ENCODE measurements at places on chromosomes 7 and 10.

GRCh38 chr10:23994459-23995046 is 214.4 kb upstream of the KIAA1217 start:
- peak; percentile 40 for DNase-seq

DNA sequence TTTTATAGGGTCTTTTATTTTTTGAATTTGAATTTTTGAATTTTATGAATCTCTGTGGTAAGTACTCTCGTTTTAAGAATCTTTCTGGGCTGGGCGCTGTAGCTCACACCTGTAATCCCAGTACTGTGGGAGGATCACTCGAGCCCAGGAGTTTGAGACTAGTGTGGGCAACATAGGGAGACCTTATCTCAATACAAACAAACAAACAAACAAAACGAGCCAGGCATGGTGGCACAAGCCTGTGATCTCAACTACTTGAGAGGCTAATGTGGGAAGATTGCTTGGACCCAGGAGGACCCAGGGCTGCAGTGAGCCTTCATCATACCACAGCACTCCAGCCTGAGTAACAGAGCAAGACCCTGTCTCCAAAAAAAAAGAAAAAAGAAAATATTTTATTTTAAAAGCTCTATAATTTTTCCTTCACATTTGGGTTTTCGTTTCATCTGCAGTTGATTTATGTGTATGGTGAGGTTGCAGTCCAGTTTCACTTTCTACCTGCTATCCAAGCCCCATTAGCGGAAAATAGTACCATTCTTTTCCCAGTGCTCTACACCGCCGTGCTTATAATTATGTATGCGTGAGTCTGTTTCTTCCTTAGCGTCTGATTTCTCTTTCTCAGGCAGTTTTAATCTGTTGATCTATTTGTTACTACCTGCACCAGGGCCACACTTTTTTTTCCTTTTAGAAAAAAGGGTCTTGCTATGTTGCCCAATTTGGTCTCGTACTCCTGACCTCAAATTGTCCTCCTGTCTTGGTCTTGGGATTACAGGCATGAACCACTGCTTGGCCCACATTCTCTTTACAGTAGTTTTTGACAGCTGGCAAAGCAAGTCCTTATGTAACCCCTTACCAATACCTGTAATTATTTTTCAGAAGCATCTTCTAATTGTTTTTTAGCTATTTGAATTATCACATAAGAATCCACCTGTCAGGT is 21.7 kb downstream of the TRIM24 start:
- no peak for DNase-seq

- no peak for DNase-seq
These were observed 5.6 kb downstream of the NEURL1 start for GRCh38 chr10:103498936-103499638.

GRCh38 chr7:124765401-124766352 is at the start of gene GPR37:
Gene GPR37, minus strand, starts transcription at chr7:124765792. Its CDS starts 816 bp downstream, at chr7:124764976.
- peak; percentile 17 for DNase-seq

- DNase-seq: no peak
These were observed 78.9 kb downstream of the SRI start for GRCh38 chr7:88140947-88141346.

GRCh38 chr10:13365243-13365642 is 17.1 kb upstream of the SEPHS1 start:
- no peak for DNase-seq

DNA sequence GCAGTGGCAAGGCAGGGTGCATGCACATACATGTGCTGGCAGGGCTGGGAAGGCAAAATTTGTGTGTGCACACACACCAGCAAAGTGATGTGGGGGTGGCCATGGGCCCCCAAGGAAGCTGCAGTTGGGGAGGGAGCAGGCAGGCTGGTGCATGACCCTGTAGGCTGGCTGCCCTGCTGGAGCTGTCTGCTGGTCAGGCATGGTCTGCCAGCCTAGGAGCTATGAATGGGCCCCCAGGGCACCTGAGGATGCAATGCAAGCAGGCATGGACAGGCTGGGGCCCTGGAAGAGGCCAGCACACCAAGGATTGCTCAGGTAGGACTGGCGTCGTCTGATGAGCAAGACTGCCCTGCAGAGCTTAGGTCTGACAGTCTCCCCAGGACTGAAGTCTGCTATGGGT is 18.2 kb upstream of the PPP1R3A start:
- no peak for DNase-seq

- no peak for DNase-seq
These were observed 24.9 kb upstream of the ADO start for GRCh38 chr10:62779487-62780248.

GRCh38 chr10:129601737-129602136 is 134.7 kb downstream of the MGMT start:
- no peak for DNase-seq

- no peak for DNase-seq
These were observed 72.5 kb upstream of the NKX6-2 start for GRCh38 chr10:132858121-132859081.

DNA sequence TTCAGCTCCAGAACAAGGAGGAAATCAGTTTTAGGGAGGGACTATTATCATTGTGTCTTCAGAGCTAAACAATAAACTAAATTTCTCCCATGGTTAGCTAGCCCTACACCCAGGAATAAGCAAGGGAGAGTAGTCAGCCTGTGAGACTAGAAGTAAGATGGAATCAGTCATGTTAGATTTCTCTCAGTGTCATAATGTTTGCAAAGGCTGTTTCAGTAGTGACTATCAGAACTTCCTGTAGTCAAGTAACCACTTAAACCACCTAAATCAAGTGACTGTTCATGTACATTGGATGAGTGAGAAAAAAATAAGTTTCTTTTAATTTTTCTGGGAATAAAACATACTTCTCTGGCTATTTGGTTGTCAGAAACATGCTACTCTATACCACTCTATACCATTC is 121.6 kb downstream of the KCND2 start:
- no peak for DNase-seq

- peak; percentile 51 for DNase-seq
These were observed 8.6 kb upstream of the TAS2R60 start for GRCh38 chr7:143434660-143435059.

DNA sequence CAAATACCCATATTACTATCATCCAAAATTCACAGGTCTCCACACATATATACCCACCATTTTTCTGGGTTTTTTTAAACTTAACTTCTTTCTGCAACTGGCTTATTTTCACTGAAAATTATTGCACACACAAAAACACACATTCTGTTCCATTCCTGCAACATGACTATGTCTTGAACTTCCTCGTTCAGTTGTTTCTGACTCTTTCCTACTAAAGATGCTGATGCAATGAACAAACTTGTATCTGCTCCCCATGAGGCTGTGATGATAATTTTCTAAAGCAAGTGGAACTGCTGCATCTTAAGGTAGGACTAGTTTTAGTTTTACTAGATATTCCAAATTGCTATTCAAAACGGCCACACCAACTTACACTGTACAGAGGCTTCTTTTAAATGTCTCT is 77.7 kb downstream of the OSBPL3 start:
- DNase-seq: peak; percentile 40

- no peak for DNase-seq
These were observed 705.0 kb downstream of the PARD3 start for GRCh38 chr10:34109952-34110702.

- DNase-seq: no peak
These were observed 85.8 kb upstream of the PRKCQ start for GRCh38 chr10:6665847-6666246.

- no peak for DNase-seq
These were observed 709.3 kb upstream of the AUTS2 start for GRCh38 chr7:68888971-68889385.

- DNase-seq: no peak
These were observed 155.4 kb downstream of the CELF2 start for GRCh38 chr10:11173042-11173441.

- no peak for DNase-seq
These were observed 14.9 kb downstream of the KCNK18 start for GRCh38 chr10:117212176-117212575.

DNA sequence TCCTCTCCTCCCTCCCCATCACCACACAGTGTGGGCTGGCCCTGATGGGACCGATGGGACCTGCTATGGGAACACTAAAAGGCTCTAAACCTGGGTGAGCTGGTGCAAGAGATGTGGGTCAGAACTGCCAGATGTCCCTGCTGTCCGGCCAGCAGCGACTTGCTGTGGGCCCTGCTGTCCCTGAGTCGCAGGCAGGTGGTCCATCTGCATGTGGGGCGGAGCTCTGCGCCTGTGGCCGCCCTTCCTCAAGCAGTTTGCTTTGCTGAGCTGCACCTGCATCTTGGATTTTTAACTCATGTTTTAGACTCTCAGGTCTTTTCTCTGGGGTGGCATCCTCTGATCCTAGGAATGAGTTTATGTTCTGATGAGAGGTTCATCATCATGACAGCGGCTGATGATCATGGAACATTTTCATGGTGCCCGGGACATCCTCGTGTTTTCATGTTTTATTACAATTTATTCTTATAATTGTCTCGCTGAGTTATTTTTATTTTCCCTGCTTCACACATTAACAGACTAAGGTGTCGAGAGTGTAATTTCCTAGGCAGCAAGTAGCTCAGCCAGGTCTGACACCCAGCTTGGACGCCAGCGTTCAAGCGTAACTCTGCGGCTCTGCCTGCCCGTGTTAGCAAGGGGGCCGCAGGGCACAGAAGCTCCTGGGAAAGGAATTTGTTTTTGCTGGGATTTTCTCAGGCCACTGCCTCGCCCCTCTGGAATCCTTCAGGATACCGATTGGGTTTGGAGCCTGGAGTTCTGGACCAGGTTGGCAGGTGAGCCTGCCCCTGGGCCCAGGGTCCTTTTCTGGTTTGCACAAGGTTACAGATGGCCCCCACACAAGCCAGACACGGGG is 615.2 kb upstream of the FOXK1 start:
- DNase-seq: no peak

DNA sequence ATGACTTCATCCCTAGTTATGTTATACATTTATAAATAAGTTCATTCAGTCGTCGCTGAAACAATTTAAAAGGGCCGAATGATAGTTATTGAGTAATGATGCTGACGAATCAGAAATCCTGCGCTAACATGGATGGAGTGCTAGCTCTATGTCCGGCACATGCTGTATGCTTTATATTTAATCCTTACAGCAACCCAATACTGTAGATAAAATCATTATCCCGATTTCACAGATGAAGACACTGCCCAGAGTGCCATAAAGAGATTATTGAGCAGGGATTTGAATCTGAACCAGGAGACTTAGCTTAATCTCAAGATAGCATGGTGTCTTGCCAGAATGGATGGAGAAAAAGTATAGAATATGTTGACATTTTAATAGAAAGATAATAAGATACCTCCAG is 1.1 kb upstream of the ICA1 start:
- no peak for DNase-seq

DNA sequence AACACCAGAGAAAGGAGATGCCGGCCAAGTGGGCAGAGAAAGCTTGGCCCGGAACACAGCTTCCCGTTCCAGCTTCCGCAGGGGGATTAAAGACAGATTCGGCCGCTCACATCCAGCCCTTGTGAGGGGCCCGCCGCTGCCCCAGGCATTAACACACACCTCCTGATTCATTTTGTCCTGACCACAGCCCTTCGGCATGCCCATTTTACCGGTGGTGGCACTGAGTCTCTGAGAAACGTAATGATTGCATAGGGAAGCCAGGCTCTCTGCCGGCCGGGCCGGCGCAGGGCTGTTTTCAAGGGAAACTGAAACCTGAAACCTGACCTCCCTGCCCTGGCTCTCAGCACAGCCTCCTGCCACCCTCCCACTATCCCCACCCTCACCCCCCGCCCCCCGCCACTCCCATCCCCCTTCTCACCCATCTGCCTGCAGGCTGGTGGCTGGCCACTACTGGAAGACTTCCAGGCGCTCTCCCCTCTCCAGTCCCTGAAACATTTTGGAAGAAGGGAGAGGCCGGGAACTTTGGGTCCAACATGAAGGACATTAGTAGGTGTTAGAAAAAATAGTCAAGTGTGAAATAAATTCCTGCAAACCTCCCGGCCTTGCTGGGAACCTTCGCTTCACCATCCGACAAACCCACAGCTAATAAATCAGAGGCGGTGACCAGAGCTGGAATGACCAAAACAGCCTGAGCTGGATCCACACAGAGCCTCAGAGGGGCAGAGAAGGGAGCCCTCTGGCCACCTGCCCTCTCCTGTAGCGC is 83.5 kb upstream of the CUX1 start:
- DNase-seq: peak; percentile 16

DNA sequence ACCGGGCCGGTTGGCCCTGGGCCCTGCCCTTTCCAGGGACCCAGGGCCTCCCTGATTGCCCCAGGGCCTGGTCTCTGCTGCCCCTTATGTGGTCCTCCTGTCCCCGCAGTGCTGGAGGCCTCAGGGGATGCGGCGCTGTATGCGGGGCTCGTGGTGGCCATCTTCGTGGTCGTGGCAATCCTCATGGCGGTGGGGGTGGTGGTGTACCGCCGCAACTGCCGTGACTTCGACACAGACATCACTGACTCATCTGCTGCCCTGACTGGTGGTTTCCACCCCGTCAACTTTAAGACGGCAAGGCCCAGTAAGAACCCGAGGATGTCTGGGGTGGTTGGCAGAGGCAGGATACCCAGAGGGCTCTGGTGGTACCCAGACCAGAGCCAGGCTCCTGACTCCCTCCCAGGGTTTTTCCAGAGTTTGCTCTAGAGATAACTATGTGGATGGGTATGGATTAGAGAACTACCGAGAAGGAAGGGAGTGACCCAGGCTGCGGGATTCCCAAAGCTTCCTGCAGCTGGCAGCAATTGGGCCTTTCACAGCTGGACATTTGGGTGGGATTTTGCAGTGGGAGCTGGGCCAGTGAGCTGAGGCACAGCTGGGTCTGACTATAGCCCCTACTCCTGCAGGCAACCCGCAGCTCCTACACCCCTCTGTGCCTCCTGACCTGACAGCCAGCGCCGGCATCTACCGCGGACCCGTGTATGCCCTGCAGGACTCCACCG is 28.1 kb upstream of the SLC29A3 start:
- DNase-seq: no peak

DNA sequence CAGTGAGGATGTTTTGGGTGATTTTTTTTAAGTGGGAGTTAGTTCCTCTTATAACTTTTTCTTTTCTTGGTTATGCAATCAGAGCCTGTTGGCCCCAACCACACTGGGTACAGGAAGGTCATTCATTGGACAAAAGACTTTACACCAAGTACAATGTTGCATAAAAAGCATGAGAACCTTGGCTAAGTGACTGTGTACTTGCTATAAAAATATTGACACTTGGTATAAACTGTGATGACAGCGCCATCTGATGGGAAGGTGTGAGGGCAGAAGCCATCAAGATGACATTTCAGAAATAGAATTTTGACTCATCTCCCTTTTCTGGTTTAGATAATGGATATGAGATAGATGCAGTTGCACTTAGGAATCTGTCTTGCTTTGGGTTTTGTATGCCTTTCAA is 126.4 kb upstream of the CCDC6 start:
- DNase-seq: peak; percentile 61

GRCh38 chr7:91457208-91457607 is 193.0 kb downstream of the FZD1 start:
- no peak for DNase-seq

- DNase-seq: no peak
These were observed 68.5 kb upstream of the EEPD1 start for GRCh38 chr7:36084485-36085091.

- no peak for DNase-seq
These were observed 155.3 kb downstream of the C10orf105 start for GRCh38 chr10:71564194-71564820.

DNA sequence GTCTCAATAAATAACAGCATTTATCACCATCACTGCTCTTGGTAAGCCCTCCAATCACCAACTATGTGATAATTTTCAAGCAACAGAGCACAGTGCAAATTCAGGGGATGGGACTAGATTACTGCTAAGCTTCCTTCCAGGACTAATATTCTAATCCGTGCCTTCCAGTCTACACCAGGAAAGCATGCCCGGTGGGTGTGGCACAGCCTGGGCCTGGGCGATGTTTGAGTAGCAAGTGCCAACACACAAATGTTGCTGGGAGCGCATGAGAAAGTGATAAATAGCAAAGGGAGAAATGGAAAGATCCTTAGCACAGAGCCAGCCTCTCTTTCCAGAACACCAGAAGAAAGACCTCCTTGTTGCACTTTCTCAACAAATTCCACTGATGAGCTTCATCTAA is 13.5 kb upstream of the TM9SF3 start:
- DNase-seq: no peak
